Hematopoietic multipotent progenitor cell treated with erythropoietin and hydrocortisone succinate and interleukin-3 and kit ligand, for 6 days (in vitro differentiated cells): ENCODE measurements at places on chromosomes 4 and X.

DNA sequence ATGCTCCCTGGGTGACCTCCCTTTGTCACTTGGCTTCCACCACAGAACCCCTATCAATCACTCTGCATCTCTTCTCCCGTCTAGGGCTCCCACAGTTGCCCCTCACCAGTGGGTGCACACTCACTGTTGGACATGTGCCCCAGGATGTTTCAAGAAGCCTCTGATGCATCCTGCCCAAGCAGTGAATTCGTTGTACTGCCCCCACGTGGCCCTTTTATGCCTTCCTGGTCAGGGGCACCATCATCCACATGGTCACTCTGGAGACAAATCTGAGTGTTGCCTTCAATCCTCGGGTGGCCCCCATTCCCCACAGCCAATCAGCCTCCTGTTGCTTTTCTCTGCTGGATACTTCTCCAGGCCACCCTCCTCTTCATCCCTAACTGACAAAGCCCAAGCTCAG is 12.2 kb downstream of the ITIH6 start:
- peak; percentile 7 for DNase-seq

DNA sequence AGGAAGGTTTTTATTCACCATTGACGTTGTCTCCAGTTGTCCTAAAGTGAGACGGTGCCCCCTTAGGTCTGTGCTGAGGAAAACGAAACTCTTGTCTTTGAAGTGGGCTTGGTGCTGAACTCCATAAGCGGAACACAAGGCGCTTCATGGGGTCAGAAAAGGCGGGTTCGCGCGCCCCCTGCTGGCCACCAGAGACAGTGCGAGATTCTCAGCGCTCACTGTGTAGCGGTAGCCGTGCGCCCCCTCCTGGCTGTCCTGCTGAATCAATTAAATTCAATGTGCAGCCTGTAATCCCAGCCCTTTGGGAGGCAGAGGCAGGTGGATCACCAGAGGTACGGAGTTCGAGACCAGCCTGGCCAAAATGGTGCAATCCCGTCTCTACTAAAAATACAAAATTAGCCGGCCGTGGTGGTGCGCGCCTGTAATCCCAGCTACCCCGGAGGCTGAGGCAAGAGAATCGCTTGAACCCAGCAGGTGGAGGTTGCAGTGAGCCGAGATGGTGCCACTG is 64.1 kb downstream of the RLIM start:
- DNase-seq, result peak; percentile 88

- no peak for DNase-seq
Observed at GRCh38 chr4:108029016-108029720, 39.5 kb downstream of the HADH start.

GRCh38 chr4:95517576-95518345 is 31.0 kb downstream of the UNC5C start:
- no peak for DNase-seq

GRCh38 chrX:15474028-15474427 is 19.1 kb downstream of the PIR start:
- no peak for DNase-seq

DNA sequence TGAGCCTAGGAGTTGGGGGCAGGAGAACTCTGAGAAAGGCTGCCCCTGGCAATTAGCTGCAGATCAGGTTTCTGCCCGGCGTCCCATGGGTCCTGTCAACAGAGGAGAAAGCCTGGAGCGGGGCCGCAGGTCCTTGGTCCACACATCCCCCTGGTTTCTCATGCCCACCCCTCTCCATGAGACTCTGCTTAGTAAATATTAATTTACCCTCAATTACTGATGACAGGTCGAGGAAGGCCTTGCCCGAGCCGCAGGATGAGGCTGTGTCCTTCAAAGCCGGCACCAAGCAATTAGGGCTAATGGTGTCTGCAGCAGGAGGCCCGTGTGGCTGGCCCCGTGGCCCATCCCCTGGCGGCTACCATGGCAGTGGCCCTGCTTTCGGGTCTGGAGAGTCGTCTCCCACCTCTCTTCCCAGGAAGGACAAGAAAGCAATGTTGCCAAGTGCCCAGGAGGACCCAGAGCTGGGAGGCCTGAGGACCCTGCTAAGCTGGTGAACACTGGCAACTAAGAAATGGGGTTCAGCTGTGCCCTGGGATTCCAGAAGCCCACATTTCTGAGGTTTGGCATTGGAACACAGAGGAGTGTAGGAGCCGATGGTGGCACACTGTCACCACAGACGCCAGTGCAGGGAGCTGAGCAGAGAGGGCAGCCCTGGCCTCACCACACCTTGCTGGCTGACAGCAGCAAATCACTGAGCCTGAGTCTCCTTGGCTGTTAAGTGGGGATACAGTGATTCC is 114.6 kb downstream of the CPZ start:
- DNase-seq, result no peak

DNA sequence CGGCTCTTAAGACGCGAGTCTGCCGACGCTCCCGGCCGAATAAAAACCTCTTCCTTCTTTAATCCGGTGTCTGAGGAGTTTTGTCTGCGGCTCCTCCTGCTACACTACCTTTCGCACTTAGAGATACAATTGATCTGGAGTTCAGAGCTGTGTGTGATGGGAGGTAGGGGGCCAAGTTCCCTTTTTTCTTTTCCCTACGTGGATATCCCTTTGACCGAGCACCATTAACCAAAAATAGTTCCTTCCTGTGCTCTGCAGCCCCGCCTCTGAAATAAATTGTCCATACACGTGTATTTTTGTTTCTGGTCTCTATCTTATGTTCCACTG is 555 bp upstream of the PGM2 start:
- peak; percentile 60 for DNase-seq
